ENCODE measurements at places on chromosomes 12 and 14.

DNA sequence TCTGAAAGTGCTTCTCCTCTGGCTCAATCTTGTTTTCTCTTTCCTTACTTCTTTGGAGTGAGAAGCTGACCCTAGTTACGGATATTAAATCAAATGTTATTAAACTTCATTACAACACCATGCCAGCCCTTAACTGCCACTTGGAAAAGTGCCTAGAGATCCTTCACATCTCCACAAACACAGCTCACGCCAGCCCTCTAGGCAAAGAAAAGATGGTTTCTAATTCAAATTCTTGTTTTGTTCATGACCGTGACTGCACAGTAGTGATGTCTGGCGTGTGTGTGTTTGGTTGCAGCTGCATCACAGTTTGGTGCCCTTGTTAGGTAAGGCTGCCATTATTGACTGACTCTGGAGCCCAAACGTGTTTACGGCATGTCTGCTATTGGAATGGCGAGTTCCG is 113.0 kb downstream of the BEGAIN start:
- DNase-seq = no peak

DNA sequence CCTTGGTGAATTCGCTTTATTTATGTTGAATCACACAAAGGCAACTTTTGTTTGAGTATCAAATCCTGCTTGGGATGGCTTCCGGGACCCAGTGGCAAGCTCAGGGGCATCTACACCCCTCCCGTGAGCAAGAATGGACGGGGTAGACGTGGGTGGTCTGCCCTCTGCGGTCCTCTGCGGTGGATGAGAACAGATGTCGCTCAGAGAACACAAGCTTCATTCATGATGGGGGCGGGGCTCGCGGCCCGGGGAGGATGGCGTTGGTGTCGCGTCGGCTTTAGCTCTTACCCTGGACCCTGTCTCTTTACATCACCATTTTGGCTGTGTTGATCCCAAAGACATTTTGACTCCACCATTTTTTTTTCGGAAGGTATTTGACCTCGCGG is 158.5 kb upstream of the RTL1 start:
- no peak for DNase-seq

DNA sequence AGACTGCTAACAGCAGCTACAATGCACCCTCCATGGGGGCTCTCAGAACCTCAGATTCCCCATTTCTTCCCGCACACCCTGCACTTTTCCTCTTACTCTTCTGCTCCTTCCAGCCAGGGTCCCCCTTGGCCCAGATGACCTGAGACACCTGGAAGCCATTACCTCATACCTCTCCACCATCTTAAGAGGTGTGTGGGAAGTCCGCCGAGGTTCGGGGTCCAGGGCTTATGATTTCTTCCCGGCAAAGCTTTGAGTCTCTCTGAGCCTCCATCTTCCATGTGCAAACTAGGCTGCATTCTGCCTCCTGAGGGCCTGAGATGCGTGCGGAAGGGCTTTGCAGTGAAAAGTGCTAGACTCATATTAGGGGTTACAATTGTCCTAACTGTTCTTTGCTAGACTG is 5.3 kb downstream of the GSC start:
- no peak for DNase-seq

GRCh38 chr14:34867199-34867598 is 8.0 kb downstream of the BAZ1A start:
- no peak for DNase-seq

GRCh38 chr14:76305268-76305826 is 70.6 kb upstream of the ESRRB start:
- no peak for DNase-seq

GRCh38 chr12:22271023-22271422 is 63.5 kb downstream of the ST8SIA1 start:
- peak; percentile 70 for DNase-seq

GRCh38 chr12:94535510-94535921 is 75.8 kb upstream of the CEP83 start:
- DNase-seq = no peak

DNA sequence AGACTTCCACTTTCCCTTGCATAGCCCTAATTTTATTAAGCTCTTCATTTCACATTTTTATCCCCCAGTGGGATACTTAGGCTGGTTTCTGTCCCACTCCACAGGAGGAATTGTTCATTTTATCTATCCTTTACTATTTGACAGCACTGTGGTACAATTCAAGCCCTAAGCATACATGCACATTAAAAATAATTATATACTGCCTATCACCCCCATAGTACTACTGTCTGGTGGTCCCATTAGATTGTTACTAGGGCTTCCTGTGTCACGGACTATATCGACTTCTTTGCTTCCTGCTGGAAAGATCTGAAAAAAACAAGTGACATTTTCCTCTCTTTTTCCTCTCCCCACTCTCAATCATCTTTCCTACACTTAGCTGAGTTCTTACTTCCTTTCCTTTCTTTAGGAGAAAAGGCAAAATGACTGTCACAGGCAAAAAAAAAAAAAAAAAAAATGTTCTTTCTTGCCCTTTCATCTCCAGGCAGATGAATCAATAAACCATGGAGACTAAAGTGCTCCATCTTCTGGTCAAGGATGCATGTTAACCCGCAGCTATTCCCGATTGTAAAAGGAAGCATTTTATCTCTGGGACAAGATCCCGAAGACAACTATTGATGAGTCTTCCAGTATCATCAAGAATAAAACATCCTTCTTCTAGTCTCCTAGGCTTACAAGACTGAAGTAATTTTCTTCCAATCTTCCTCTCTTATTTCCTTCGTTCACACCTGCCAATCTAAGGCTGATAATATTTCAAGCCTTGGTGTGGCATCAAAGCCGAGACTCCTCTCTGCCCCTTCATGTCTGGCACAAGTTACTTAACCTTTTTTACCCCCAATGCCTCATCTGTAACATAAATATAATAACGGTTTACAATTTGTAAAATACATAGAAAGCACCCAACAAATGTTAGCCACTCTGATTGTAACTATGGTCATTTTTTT is 94.4 kb upstream of the PLEKHG7 start:
- DNase-seq = peak; percentile 79

GRCh38 chr14:25803386-25804018 is 753.6 kb upstream of the STXBP6 start:
- DNase-seq = no peak

GRCh38 chr14:58354808-58355207 is 40.9 kb upstream of the TOMM20L start:
- no peak for DNase-seq

- no peak for DNase-seq
Measured at GRCh38 chr14:24925771-24926374, 124.1 kb downstream of the STXBP6 start.

DNA sequence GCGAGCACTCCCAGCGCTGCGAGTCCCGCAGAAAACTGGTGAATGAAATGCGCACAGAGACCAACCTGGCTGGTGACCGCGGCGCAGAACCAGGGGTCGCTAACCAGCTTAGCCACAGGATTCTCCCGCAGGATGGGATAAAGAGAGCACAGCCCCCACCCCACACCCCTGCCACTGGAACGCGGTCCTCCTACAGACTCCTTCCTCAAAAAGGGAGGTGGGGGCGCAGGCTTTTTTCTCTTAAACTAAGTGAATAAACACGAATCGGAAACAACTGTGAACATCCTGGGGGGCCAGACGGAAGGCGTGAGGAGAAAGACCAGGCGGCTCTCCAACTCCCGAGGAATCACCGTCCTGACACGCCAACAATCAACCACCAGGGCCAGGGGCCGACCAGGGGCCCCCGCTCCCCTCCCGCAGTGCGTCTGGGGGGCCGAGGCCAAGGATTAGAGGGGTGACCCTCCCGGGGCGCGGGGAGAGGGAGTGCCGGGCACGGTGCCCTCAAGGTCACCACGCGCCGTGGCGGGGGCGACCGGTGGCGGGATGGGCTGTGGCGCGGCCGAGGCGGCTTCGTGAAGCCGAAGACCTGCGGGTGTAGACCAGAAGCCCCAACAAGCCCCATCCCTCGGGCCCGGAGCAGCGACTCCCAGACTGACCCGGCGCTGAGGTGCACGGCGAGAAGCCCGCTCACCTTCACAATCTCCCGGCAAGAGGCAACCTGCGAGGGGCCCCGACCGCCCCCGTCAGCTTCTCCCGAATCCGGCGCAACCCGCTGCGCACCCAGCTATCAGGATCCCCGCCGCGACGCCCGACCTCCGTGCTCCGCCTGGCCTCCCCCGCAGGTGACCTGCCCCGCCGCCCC is 704 bp downstream of the ATP2B1 start:
- no peak for DNase-seq

DNA sequence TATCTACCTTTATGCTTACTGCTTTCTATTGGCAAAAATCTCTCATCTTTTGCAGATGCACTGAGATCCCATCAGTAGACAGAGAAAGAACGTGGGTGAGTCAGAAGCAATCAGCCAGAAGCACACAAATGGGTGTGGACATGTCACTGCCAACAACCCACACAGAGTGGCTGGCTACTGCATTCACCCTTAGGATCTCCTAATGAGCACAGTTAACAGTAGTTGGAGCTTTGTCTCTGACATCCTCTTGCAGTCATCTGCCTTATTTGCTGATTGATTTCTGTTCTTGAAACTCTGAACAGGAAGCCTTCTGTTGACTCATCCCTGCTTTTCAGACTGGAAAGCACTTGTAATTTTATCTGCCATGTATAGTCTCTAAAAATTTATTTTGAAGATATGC is 117.2 kb downstream of the RGS6 start:
- DNase-seq = no peak

DNA sequence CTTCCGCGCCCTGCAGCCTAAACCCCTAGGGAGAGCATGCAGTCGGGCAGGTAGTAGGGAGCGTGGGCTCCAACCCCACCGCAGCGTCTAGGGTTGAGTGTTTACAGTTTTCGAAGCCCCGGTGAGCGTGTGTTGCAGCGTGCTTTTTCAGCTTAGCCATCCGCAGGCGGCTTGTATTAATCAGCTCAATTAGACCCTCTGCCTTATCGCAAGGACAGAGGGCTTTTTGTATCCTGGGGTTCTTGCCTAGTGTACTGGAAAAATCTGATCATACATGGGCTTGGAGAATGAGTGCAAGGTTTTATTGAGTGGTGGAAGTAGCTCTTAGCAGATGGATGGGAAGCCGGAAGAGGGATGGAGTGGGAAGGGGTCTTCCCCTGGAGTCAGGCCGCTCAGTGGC is 44.4 kb upstream of the GNG2 start:
- no peak for DNase-seq

DNA sequence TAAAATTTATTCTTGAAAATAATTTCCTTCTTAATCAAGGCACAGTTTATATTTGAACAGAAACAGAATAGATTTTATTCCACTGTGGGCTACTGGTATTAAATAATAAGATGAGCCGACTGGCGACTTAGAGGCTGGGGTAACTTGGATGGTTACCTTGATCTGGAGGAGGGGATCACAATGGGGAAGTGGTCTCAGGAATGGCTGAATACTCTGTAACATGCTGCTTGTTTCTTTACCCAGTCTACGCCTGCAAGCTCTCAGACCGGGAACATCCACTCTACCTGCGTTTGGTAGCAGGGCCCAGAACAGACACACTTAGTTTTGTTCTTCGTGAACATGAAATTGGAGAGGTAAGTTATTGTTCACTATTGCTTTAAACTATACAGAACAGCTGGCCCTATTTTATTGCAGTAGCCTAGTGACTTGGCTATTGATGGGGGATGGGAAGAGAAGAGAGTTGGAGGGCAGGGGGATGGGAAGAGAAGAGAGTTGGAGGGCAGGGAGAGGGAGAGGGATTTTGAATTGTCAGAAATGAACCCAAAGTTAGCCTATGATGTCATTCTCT is 67.9 kb downstream of the GNS start:
- no peak for DNase-seq

- DNase-seq = no peak
Measured at GRCh38 chr14:31717294-31718085, 156.3 kb downstream of the NUBPL start.

DNA sequence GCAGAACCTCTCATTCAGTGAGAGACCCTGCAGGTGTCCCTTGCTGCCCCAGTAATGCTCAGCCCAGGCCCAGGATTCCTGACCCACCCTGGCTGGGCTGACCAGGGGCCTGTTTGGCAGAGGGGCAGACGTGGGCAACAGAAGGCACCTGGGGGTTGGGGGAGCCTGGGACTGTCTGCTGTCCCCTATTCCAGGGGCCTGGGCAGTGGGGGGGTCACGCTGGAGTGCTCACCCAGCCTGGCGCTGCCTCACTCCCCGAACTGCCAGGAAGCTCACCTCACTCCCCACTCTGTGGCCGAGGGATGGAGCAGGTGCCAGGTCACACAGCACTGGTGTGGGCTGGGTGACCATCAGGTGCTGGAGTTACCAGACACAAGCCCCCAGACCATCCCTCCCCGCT is 22.6 kb upstream of the NUDT14 start:
- no peak for DNase-seq

GRCh38 chr14:25537846-25538455 is 488.0 kb upstream of the STXBP6 start:
- no peak for DNase-seq

- DNase-seq = peak; percentile 40
Measured at GRCh38 chr14:28661171-28661772, 105.3 kb upstream of the FOXG1 start.

- DNase-seq = peak; percentile 6
Measured at GRCh38 chr12:67531501-67531900, 117.0 kb upstream of the DYRK2 start.

DNA sequence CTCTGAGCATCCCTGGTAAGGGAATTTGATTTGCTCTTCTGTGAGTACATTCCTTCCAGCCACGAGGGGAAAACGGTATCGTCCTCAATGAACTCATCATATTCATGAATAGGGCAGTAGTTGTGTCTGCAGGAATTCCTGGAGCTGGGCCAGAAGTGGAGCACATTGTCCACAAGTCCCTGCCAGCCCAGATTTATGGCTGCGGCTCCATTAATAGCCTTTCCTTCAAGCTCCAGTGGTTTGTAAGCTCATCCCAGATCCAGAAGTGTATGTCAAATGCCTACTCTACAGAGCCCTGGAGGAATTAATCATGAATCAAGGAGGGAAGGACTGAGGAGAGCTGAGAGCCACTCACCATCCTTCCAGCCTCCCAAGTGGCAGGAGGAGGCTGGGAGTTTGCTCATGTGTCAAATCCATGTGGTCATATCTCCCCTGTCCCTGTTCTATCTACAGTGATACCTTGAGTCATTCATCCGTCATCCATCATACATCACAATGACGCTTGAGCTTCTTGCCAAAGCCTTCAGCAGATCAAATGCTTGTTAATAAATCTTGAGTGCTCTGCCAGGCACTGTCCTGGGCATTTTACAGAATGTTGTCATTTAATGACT is 65.5 kb downstream of the SVOP start:
- no peak for DNase-seq

DNA sequence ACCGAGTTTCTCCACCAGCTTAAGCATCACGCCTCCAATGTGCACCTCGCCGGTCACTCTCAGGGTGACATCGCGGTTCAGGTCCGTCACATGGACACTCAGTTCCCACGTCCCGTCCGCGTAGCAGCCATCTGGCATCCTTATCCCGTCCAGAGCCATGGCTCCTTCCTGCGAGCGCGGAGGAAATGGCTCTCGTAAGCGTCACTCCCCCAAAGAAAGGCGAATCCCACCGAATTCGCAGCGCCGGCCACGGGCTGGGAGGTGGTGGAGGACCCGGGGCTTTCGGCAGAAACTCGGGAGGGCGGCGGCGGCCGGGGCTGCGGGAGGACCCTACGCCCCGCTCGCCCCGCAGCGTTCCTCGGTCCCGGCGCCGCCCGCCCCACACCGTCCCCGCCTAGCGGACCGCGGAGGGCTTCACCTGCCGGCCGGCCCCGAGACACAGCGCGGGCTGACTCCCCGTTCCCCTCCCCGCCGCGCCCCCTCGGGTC is 396 bp downstream of the FERMT2 start:
- peak; percentile 69 for DNase-seq

All from foreskin fibroblast (primary cell).